SIG-M5 (cell line): ENCODE measurements at places on chromosomes 6 and 20.

- DNase-seq: no peak
Measured at GRCh38 chr20:4817230-4817671, 95.5 kb downstream of the PRND start.

DNA sequence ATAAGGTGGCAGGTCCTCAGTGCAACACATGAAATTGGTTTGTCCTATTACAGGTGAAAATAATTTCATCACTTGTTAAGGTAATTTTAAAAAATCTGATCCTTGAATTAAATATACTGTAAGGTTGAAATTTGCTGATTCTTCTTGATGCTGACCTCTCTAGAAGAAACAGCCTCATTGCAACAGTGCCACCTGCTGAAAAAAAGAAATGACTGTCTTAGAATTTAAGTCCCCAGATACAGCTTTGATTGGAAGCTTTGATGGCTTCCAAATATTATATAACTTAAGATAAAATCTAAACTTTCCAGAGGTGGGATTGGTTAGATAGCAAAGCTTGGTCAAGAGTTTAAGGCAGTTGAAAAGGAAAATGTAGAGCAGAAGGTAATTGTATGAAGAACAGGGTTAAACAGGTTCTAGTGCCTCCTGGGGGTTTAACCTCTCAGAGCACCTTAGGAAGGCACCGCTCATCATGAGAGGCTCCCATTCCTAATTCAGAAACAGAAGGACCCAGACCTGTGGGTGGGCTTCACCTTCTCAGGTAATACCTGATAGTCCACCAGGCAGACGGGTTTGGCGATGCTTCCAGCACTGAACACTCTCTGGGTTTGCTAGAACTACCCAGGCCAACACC lies 401.0 kb downstream of the PAX1 start:
- DNase-seq: no peak

- no peak for DNase-seq
Measured at GRCh38 chr6:30759575-30760239, 15.4 kb upstream of the IER3 start.

DNA sequence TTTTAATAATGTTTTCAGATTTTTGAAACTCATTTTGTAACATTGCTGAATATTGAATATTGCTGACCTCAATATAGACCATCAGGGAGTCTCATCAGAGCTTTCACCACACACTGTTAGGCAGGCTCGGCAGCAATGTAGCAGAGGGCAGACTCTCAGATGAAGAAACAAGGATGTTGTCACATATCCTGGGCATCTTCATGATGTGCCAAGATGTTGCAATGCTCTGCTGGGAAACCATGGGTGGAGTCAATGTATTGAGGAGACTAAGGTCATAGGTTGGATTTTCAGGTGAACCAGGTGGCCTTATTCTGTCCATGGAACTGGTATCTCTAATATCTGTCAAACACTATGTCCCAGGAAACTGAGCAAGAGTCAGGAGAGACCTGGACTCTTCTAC lies 27.3 kb downstream of the NR2E1 start:
- DNase-seq: no peak

- no peak for DNase-seq
Measured at GRCh38 chr20:61332016-61332975, 80.2 kb downstream of the CDH4 start.
